ENCODE measurements at places on chromosomes 7 and 10. TPM values are rescaled to one million over a fixed set of nuclear protein-coding genes. Genes with fewer than 3 reads are reported as not detected.
A peak's percentile ranks its signal among the peaks of the same experiment; 100 is the strongest.

DNA sequence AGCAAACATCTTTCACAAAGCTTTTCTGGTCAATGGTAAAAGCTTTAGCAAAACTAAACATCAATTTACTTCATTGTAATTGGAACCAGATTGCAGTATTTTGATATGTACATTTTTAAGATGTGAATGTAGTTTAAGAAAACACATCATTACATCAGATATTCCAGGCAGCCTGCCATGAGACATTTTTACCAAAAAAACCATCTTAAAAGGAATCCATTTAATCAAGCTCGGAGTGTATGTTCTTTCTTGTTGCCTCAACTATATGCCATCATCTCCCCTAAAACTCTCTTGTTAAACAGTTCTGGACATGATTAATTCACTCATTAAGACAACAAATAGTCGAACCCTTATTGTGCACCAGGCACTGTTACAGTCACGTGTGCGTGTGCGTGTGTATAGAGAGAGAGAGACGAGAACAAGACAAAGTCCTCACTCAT lies 97.5 kb downstream of the UBE2H start:
- no peak for DNase-seq
- H3K36me3 ChIP-seq = peaks cover 4% of the 10 kb centered on the region
- no peak overlapping the region for H3K4me3 ChIP-seq
- H3K27ac ChIP-seq = no peak overlapping the region
- H3K4me1 ChIP-seq = peaks cover 23% of the 10 kb centered on the region
- no peaks in the 10 kb centered on the region for H3K27me3 ChIP-seq

DNA sequence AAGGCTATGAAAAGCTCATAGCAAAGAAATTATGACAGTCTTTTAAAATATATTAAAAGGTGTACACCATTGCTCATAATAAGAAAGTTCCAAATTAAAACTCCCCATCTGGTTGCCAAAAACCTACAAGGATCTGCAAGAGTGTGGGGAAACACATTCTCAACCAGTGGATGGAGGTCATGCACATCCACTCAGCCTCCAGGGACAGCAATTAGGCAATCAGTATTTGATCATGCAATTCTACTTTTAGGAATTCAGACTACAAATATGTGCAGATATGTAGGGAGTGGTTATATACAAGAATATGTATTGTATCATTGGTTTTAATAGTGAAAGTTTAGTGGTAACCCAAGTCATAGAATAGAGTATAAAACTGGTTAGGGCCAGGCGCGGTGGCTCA lies 157.8 kb downstream of the FGFR2 start:
- DNase-seq = no peak
- H3K4me3 ChIP-seq = no peak overlapping the region
- H3K27ac ChIP-seq = no peak overlapping the region
- peaks cover 1% of the 10 kb centered on the region for H3K27me3 ChIP-seq
- H3K36me3 ChIP-seq = no peaks in the 10 kb centered on the region

GRCh38 chr7:127715901-127716300 lies 63.9 kb downstream of the SND1 start:
- DNase-seq = no peak
- H3K27ac ChIP-seq = no peak overlapping the region
- H3K4me3 ChIP-seq = no peak overlapping the region
- H3K27me3 ChIP-seq = no peaks in the 10 kb centered on the region

The SUGCT gene
- 3.0 TPM for polyA plus RNA-seq

DNA sequence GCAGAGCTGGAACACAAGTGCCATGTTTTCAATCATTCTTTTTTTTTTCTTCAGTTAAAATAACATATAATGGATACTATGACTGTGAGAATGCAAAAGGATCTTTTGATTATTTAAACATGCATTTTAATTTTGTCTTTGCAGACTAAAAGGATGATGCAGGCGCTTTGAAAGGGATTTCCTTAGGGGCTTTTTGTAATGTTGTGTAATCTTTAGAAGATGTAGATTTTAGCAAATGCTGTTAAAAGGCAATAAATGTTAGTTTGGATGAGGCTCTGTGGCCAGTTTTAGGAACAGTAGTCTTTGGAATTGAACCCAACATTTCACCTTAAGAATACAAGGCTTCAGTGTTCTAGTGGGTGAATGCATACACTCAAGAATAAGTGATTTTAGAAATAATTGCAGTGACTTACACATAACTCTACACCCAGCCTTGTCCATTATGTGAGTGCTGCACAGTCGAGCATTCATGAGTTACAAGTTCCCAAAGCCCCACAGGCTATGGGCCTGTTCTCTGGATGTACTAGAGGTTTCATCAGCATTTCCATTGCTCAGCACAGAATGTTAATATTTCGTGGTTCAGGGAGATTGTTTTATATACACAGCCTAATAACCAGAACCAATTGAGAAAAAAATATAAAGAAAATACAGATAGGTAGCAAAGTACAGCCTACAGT lies 11.6 kb downstream of the PAPSS2 start:
- peaks cover 4% of the 10 kb centered on the region for H3K36me3 ChIP-seq
- peaks cover 2% of the 10 kb centered on the region for H3K4me1 ChIP-seq
- no peak overlapping the region for H3K27ac ChIP-seq
- no peak overlapping the region for H3K4me3 ChIP-seq

The GSDME gene
- 0.07 TPM for polyA plus RNA-seq

DNA sequence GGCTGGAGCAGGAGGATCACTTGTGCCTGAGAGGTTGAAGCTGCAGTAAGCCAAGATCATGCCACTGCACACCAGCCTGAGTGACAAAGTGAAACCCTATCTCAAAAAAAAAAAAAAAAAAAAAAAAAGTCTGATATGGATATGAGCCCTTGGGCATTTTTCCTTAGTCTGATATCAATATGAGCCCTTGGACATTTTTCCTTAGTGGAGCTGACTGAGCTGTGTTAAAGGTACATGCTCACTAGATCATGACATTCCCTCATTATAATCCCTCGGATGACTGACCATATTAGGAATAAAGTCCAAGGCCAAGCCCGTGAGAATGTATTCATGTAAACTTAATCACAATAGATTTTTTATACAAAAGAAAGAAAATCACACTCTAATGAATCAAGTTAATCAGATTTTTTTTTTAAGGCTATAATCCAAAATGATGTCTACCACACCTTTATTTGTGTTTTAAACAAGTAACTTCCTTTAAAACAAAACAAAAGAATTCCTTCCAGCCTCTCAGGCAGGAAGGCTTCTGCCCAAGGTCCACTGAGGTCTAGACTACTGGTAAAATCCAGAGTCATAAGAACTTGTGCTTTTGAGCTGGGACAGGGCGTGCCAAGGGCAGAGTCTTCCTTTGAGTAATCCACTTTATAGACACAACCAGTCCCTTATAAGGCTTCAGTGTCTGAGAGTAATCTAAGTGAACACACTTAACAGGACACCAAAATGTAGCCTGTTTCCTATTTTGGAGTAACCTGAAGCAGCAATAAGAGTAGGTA lies 5.5 kb downstream of the PPA1 start:
- peaks cover 25% of the 10 kb centered on the region for H3K4me1 ChIP-seq
- H3K36me3 ChIP-seq = no peaks in the 10 kb centered on the region
- DNase-seq = no peak
- H3K27me3 ChIP-seq = no peaks in the 10 kb centered on the region
- no peak overlapping the region for H3K27ac ChIP-seq
- no peak overlapping the region for H3K4me3 ChIP-seq

The ASB15 gene
- polyA plus RNA-seq = 0.09 TPM

The TMEM120A gene
- polyA plus RNA-seq = 12.2 TPM

DNA sequence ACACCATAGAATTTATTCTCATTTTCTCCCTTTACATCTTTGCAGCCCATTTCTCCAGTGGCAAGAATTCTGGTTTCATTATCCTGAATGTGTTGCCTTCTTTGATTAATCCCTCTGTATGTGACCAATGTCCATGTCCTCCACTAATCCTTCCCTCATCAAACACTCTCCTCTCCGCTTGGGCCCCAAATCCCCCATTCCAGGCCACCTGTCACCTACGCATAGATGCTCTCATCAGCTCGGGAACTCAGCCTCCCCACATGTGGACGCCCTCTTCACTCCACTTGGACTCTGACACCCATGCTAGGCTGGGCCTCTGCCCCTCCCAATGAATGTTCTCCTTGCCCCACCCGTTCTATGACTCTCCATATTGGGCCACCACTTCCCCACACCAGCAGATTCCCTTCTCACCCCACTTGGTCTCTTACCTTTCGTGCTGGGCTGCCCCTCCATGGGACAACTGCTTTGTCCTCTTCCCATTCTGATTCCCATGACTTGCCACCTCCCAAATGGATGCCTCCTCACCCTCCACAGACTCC lies 18.7 kb upstream of the RBM20 start:
- no peak for DNase-seq
- H3K27ac ChIP-seq = no peak overlapping the region
- no peaks in the 10 kb centered on the region for H3K4me1 ChIP-seq
- H3K27me3 ChIP-seq = no peaks in the 10 kb centered on the region
- H3K36me3 ChIP-seq = peaks cover 2% of the 10 kb centered on the region

- DNase-seq = no peak
- no peaks in the 10 kb centered on the region for H3K36me3 ChIP-seq
- H3K27ac ChIP-seq = no peak overlapping the region
- no peaks in the 10 kb centered on the region for H3K27me3 ChIP-seq
These were observed 50.8 kb downstream of the ATAD1 start for GRCh38 chr10:87767253-87767652.

- DNase-seq = no peak
- peaks cover 5% of the 10 kb centered on the region for H3K36me3 ChIP-seq
- H3K4me3 ChIP-seq = no peak overlapping the region
These were observed 116.1 kb downstream of the CLEC2L start for GRCh38 chr7:139639563-139639962.

GRCh38 chr10:116590590-116591444 lies at the start of gene PNLIPRP1:
Gene PNLIPRP1, plus strand, starts transcription at chr10:116590959. Its CDS starts 171 bp downstream, at chr10:116591130.
- DNase-seq = no peak
- no peaks in the 10 kb centered on the region for H3K36me3 ChIP-seq
- H3K4me3 ChIP-seq = no peak within 1 kb of the TSS
- no peak within 1 kb of the TSS for H3K27ac ChIP-seq

DNA sequence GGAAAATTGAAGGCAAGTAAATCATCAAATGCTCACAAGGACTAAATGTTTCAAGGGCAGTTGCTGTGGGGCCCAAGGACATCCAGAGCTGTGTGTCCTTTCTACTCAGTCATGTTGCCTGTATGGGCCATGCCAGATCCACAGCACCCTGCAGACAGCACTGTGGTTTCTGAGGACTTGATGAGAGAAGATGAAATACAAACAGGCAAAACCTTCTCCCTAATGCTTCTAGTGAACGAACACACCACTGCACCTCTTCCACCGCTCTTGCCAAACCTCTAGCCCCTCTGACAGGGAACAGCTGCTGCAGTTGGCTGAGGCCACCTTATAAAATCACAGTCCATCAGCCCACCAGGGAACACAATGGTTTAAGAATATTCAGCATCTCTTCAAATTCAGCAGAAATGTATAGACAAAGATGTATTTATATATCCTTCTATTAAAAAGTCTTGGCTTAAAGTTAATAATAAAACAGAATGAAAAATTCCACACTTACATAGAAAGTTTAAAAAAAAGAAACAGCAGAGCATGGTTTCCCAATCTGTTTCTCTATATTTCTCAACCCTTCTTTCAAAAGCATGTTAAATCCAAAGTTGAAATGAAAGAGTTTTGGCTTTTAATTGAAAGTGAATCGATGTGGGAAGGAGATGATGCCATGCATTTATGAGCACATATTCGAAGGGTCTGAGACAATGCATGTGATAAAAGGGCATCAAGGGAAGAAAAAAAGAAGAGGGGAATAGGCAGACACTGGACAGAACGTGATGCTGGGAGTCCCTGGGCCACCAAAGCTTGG lies 14.0 kb downstream of the CYP3A7 start:
- H3K4me3 ChIP-seq = no peak overlapping the region
- peaks cover 3% of the 10 kb centered on the region for H3K4me1 ChIP-seq
- H3K36me3 ChIP-seq = no peaks in the 10 kb centered on the region
- H3K27me3 ChIP-seq = peaks cover 2% of the 10 kb centered on the region
- H3K27ac ChIP-seq = peak overlapping the region; percentile 80

DNA sequence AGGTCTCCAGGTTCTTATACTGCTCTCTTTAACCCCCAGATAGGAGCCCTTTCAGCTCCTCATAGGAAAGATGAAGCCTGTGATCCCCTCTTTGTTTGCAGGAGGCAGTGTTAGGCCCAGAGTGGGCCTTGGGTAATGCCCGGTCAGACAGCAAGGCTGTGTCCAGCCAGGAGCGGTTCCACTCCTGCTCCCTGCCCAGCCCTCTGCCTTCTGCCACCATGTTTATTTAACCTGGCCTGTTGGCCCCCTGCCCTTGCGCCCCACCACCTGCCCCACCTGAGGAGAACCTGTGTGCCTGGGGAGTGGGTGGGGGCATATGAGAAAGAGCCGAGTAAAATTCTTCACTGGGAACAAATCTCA lies 24.3 kb downstream of the CDH23 start:
- H3K4me1 ChIP-seq = no peaks in the 10 kb centered on the region
- H3K36me3 ChIP-seq = no peaks in the 10 kb centered on the region
- no peak overlapping the region for H3K4me3 ChIP-seq
- DNase-seq = no peak

The CRTAC1 gene
- polyA plus RNA-seq = not detected

The OR2A5 gene
- polyA plus RNA-seq = not detected

- H3K4me3 ChIP-seq = no peak overlapping the region
- H3K36me3 ChIP-seq = no peaks in the 10 kb centered on the region
- H3K27me3 ChIP-seq = peaks cover 2% of the 10 kb centered on the region
- no peak for DNase-seq
- no peak overlapping the region for H3K27ac ChIP-seq
- no peaks in the 10 kb centered on the region for H3K4me1 ChIP-seq
These were observed 138.5 kb upstream of the AGR3 start for GRCh38 chr7:17020250-17020649.

GRCh38 chr7:148609045-148609725 lies 18.6 kb downstream of the C7orf33 start:
- no peaks in the 10 kb centered on the region for H3K36me3 ChIP-seq
- no peak overlapping the region for H3K27ac ChIP-seq
- H3K4me3 ChIP-seq = no peak overlapping the region
- peaks cover 11% of the 10 kb centered on the region for H3K4me1 ChIP-seq

- peaks cover 2% of the 10 kb centered on the region for H3K27me3 ChIP-seq
- H3K36me3 ChIP-seq = no peaks in the 10 kb centered on the region
- no peak for DNase-seq
These were observed 139.5 kb upstream of the STK17A start for GRCh38 chr7:43443381-43443780.

The HGF gene
- not detected for polyA plus RNA-seq

The CFAP46 gene
- not detected for polyA plus RNA-seq

GRCh38 chr7:24036033-24036412 lies 248.0 kb upstream of the NPY start:
- no peaks in the 10 kb centered on the region for H3K36me3 ChIP-seq
- peaks cover 4% of the 10 kb centered on the region for H3K4me1 ChIP-seq
- no peak for DNase-seq
- no peaks in the 10 kb centered on the region for H3K27me3 ChIP-seq
- no peak overlapping the region for H3K27ac ChIP-seq

- DNase-seq = no peak
- peaks cover 3% of the 10 kb centered on the region for H3K27me3 ChIP-seq
- H3K4me3 ChIP-seq = no peak overlapping the region
- no peak overlapping the region for H3K27ac ChIP-seq
- no peaks in the 10 kb centered on the region for H3K36me3 ChIP-seq
These were observed 81.8 kb downstream of the TNS3 start for GRCh38 chr7:47500103-47500563.

The MET gene
- polyA plus RNA-seq = not detected

- H3K4me1 ChIP-seq = no peaks in the 10 kb centered on the region
- DNase-seq = no peak
- H3K36me3 ChIP-seq = no peaks in the 10 kb centered on the region
These were observed 426.9 kb downstream of the LRMDA start for GRCh38 chr10:75858339-75858738.
